ENCODE measurements at places on chromosomes 3 and 15.

GRCh38 chr3:198030726-198031125, 70.7 kb downstream of the LMLN start:
- no peak for DNase-seq

GRCh38 chr15:85097250-85097649, 115.6 kb downstream of the PDE8A start:
- no peak for DNase-seq

GRCh38 chr15:41897363-41897799, 3.5 kb upstream of the SPTBN5 start:
- DNase-seq = no peak

DNA sequence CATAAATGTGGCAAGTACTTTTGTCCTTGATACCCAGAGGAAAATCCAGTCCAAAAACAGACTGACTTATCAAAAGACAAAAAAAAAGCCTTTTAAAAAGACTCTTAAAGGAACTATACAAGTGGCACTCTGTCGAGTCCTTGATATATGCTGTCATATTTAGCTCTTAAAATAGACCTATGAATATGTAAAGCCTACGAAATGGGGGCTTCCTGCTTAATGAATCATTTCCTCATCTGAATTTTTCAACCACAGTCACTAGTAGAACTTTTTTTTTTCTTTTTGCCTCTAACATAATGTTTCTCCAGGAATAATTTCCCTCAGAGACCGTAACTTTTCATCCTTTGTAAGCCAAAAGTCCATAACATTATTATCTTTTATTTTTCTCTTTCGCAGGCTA, 95.8 kb downstream of the P3H2 start:
- DNase-seq = no peak

DNA sequence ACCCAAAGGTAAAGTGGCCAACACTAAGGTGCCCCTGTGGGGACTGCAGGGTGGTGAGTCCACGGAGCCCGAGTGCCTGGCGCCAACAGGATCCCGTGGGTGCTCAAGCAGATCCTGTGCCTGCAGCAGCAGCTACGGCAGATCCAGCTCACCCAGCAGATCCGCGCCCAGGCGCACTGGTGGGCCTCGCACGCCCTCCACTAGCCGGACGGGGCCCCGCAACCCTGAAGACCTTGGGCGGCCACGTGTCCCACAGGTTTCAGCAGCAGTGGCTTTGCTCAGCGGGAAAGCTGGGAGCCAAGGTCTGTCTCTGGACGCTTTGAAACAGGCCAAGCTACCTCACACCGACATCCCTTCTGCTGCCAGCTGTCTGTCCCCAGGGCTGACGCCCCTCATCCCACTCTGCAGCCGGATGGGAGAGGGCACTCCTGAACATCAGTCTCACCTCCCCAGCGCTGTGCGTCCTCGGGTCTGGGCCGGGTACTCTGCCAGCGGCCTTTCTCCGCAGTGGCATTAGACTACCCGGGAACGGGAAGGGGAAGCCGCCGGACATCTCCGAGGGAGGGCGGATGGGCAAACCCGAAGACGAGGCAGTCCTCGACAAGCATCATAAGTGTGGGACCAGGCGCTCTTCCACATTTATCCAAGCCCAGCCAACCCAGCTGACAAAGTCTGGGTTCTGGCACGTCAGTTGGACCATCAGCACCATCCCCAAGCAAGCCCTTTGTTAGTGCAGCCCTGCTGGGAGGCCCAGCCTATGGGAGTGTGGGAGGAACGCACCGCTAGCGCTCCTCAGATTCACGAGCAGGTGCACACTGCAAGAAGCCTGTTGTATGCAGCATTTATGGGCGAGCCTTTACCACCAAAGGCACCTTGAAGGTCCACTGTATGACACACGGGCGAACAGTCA, 212.6 kb upstream of the UBE2E2 start:
- no peak for DNase-seq

GRCh38 chr3:56536735-56537134, 20.2 kb upstream of the CCDC66 start:
- DNase-seq = no peak

DNA sequence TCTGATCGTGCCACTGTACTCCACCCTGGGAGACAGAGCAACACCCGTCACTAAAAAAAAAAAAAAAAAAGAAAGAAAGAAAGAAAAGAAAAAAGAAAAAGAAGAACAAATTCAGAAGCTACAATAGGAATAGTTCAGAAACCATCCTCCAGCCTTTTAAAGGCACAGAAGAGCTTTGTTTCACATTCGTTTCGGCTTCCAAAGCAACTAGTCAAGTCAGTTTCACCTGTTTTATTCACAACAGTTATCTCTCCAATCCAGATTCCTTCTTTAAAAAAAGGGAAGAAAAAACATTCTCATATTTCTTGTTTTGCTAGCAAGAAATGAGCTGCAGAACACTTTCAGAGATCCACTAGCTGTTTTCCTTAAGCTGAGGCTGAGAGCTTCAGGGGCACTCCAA, 767.7 kb upstream of the CFAP20DC start:
- no peak for DNase-seq

DNA sequence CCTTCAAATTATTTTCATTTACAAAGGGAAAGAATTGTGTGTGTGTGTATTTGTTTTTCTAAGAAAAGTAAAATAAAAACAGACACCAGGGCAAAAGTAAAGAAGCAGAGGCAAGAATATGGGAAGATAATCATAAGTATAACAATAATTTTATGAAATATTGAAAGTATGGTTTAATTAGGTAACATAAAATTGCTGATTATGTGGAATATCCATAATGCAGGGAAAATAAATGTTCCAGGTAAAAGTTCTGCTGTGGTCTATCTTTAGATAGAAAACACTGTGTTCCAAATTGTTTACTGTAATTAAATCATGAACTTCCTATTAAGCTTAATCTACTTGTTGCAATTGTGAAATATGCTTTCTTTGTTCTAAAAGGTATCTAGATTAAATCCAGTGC, 25.7 kb upstream of the KCNMB2 start:
- no peak for DNase-seq

- DNase-seq = peak; percentile 92
Observed at GRCh38 chr15:72685925-72686794, at the start of the genes BBS4 and HIGD2B. BBS4 (plus strand) TSS chr15:72686207; CDS start chr15:72686228, 21 bp downstream. HIGD2B (minus strand) TSS chr15:72686182; CDS start chr15:72676374, 9,808 bp downstream.

GRCh38 chr15:41610048-41610447, 50.2 kb upstream of the MGA start:
- DNase-seq = no peak

DNA sequence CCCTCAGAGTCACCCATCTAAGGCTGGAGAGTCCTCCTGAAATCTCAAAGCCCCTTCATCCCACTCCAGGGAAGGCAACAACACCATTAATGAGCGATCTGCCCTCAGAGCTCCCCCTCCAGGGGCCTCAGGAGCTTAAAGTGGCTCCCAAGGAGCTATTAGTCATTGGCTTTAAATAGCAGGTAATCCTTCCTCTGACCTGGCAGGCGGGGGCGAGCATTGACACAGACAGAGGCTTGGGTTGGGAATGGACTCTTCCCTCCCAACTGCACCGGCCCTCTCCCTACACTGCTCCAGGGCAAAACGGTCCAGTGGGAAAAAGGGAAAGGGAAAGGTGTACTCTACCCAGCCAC, 1.4 kb downstream of the MFGE8 start:
- no peak for DNase-seq

DNA sequence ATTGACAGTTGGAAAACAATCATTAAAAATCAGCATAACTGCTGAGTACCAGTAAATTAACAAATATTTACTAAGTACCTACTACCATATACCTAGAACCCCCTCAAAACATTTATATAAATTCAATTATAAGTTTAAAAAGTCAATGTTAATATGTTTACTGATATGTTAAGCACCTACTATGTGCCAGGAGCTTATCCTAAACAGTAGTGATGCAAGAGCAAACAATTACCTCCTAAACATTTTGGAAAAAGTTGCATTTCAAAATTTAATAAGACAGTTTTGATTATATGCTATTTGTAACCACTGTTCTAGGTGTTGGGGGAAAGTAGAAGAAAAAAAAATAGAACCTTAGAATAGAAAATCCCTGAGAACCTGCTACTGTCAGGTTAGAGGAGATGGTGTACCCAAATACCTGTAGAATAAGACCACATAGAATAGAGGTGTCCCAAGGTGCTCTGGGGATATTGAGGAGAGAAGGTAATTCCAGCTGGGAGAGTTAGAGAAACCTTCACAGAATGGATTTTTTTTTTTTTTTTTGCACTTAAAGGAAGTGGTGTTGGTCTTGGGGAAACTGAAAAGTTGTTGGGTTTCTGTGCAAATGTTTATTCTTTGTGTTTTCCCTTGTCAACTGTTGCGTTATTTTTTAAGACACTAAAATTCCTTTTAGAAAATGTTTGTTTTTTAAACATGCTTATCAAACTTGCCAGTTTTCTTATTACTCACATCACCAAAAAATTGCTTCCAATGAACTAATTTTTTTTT, 16.0 kb downstream of the SNRK start:
- DNase-seq = no peak

DNA sequence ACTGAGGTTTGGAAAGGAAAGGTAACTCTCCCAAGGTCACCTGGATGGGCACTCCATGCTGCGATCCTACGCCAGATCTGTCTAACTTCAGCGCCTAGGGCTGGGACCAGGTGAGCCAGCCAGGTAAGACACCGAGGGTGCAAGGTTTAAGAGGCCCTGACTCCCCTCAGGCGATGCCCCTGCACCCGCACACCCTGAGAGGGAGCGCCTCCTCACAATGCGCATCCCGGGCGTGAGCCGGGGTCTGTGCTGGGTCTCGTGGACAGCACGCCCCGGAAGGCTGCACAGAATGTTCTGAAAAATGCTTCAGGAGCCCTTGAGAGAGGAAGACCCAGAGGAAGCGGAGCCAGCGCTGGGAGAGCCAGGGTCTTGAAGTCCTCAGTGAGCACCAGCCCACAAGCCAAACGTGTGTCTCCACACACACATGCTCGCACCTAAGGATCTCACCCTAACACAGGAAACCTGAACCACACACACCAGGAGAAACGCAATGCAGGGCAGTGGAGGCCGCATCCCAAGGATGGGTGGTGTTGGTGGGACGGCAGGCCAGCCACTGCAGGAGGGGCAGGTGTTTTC, 142.0 kb downstream of the ADAMTS17 start:
- DNase-seq = no peak

GRCh38 chr3:124489506-124489905, 240.7 kb upstream of the UMPS start:
- DNase-seq = no peak

- DNase-seq = no peak
Observed at GRCh38 chr3:181948286-181948685, 236.6 kb downstream of the SOX2 start.

DNA sequence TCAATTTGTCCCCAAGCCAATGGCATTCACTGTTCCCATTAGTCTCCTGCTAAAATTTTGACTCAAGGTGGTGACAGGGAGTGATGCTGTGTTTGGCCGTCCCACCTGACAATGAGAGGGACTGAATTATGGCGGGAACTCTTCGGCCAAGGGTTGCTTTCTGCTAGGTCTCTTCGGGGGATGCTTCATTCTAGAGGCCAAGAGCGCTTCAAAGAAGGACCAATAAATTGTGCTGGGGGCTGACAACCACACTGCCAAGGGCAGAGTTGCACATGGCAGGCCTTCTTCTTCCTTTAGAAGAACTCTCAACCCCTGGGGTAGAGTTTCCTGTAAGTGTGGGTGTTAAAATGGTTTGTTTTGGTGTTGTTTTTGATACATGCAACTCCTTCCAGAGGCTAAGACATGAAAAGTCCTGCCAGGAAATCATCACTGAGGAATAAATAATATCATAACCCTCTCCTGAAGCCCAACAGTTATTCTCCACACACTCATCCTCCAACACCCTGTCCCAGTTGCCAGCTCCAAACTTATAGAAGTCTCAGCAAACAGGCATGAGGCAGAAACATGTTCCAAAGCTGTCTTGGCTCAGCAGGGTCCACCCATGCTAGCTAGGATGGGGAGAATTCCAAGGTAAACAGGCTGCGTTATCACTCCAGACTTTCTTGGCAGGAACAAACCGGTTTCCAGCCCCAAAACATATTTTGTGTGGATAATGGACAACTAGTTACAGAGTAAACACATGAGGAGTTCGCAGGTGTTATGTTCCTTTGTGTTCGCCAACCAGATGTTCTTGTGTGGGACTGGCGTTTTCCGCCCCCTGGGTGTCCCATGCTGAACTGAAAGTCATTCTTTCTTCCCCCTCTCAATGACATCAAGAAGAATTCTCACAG, 396.7 kb upstream of the RGMA start:
- no peak for DNase-seq

DNA sequence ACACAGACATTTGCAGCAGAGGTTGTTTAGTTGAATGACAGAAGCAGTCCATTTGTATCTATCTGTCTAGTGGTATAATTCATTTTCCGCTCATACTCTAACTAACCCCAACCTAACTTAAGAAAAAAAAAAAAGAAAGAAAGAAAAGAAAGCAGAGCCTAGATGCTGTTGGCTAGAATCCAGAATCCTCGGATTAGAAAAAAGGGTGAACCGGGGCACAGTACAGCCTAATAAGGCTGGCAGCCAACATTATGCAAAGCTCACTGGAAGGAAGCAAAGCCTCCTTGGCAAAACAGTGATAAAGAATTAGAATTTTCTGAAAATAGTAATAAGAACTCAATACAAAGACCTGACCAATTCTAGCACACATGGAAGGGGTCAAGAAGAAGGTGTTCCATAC, 640.8 kb downstream of the TUSC7 start:
- DNase-seq = no peak

DNA sequence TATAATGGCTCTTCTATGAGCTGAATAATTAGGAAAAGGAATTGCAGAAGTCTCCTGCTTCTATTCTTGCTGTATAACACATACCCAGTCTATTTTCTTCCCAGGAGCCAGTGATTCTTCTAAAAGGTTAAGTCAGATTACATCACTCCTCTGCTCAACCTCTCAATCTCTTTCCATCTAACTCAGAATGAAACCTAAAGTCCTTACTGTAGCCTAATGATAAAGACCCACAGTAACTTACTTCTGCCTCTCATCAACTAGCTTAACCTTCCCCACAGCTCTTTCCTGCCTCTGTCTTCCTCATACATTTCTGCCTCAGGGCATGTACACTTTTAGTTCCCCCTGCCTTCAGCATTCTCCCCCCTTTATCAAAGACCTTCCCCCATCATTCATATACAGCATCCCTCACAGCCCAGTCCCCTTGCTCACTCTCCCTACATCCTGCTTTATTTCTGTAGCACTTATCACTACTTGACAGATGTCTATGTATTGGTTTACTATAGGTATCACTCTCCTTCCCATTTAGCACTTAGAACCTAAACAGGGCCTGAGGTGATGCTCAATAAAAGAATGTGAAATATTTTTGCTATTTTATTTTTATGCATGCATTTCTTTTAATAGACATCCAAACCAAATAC, 28.5 kb upstream of the CMTM6 start:
- no peak for DNase-seq

DNA sequence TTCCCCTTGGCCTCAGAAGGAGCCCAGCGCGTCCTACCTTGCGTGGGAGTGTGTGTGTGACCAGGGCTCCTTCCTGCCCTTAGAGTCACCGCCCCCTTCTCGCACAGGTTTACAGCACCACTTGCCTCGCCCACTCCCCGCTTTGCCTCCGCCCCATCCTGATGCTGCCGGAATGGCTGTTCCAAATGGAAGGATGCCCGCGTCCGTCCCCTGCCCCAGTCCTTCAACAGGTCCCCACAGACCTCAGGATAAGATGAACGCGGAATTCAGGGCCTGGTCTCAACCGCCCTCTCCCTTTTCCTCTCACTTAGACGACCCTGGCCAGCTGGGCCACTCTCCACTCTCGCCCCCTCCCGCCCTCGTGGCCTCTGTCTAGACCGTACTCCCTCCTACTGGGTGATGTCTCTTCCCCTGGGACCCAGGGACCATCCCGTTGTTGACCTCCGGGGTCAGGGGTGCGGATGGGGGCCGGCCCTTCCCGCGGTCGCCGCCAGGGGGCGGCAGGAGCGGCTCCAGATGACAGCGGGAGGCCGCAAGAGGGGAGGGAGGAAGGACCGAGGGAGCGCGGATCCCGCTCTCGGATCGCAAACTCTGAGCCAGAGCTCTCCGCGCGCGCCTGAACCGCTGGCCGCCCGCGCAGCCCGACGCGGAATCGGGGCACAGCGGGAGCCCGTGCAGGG, at the start of gene THSD4:
Gene THSD4, plus strand, starts transcription at position 585 of the 680 bp plus-strand sequence.
- DNase-seq = peak; percentile 91
